CD8-positive, alpha-beta memory T cell (primary cell): ENCODE measurements at places on chromosomes 5 and 9.

DNA sequence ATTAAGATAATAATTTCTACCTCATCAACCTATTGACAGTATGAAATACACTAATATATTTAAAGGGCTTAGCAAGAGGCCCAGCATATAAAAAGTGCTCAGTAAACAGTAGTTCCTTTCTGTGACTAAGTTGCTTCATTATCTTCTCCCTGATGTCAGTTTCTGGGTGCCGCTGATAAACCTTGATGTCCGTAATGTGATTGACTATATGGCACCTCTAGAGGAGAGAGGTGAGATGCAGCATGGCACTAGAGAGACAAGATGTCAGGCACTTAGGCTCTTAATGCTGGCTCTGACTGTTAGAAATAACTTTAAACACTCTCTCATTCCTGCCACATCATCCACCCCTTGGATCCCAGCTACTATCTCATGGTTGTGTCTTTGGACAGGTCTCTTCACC lies 455.9 kb upstream of the KLF4 start:
- no peak for DNase-seq

- DNase-seq, result no peak
Observed at GRCh38 chr9:98491828-98492227, 216.9 kb downstream of the GABBR2 start.

DNA sequence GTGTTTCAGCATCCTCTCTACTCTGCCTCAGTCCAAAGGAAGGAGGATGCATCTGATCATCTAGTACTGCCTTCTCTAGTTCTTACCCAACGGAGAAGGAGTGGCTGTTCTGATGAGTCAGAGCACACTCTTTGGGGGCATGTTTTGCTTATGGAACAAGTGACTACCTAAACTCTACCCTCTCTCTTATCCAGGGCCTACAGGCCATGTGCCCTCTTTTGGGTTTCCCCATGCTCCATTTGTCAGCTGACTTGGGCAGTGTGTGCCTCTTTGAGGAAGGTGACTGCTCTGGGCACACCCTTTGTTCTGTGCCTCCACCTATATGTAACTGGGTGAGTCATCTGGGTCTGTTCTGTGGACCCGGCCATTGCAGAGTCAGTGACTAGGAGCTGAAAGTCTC lies 89.6 kb upstream of the BNC2 start:
- DNase-seq, result no peak

GRCh38 chr5:145619806-145620310 lies 215.3 kb downstream of the PRELID2 start:
- DNase-seq, result no peak

- peak; percentile 39 for DNase-seq
Observed at GRCh38 chr5:156951359-156951758, 11.7 kb downstream of the TIMD4 start.

- DNase-seq, result no peak
Observed at GRCh38 chr9:117400171-117400570, 14.7 kb downstream of the ASTN2 start.

GRCh38 chr5:137737349-137738131 lies 1.7 kb upstream of the KLHL3 start:
- no peak for DNase-seq

DNA sequence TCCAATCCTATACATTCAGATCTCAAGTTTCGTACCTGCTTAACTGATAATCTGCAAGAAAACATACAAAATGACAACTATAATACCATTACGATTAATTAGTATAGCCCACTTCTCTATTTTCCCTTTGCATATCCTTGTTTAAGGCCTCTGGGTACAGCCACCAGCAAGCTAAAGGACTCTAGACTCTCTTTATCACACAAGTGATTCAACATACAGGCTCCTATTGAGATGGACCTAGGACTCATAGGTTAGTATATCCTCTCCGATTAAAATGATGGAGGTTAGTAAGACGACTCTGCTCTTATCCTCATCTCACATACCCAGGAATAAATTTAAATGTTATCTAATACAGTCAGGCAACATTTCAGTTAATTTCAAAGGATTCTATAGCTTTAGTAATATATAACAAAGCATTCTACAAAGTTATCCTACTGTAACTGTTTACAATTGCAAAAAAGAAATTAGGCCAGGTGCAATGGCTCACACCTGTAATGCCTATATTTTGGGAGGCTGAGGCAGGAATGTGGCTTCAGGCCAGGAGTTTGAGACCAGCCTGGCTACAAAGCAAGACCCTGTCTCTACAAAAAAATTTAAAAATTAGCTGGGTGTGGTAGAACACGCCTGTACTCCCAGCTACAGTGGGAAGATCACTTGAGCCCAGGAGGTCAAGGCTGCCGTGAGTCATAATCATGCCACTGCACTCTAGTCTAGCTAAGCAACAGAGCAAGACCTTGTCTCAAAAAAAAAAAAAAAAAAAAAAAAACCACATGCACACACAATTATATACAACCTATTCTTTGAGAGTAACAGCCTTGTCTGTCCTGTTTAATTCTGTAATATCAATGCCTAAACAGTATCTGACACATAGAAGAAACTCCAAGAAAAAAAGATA lies 15.4 kb downstream of the HAUS6 start:
- no peak for DNase-seq

DNA sequence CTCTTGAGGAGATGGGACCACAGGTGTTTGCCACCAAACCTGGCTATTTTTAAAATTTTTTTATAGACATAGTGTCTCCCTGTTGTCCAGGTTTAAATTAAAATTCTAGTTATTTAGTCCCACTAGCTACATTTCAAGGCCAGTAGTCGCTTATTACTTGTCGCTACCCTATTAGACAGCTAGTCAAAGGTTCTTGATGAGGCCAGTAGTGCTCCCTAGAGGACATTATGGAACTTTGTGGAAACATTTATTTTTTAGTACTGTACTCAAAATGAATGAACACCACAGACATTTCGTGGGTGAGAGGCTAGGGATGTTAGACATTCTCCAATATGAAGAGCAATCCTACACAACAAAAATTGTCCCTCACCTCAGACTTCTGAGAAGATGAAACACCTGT lies 14.4 kb upstream of the GRXCR2 start:
- no peak for DNase-seq

DNA sequence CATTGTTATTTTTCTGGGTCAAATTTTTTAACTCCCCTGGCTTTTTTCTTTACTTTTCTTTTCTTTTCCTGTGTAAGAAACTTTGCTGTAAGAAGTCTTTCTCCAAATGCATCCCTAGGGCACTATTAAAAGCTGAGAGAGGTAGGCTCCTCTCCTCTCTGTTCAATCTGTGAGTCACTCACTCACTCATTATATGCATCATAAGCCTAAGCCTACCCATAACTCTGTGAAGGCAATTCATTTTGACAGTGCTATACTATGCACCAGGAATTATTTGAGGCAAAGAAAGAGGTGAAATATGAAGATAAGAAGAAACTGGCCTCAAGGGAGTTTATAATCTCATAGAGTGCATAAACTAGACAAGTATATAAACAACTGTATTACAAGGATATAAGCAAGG lies 67.9 kb upstream of the PRR16 start:
- DNase-seq, result no peak

- DNase-seq, result no peak
Observed at GRCh38 chr5:75351139-75351926, 14.3 kb downstream of the HMGCR start.

DNA sequence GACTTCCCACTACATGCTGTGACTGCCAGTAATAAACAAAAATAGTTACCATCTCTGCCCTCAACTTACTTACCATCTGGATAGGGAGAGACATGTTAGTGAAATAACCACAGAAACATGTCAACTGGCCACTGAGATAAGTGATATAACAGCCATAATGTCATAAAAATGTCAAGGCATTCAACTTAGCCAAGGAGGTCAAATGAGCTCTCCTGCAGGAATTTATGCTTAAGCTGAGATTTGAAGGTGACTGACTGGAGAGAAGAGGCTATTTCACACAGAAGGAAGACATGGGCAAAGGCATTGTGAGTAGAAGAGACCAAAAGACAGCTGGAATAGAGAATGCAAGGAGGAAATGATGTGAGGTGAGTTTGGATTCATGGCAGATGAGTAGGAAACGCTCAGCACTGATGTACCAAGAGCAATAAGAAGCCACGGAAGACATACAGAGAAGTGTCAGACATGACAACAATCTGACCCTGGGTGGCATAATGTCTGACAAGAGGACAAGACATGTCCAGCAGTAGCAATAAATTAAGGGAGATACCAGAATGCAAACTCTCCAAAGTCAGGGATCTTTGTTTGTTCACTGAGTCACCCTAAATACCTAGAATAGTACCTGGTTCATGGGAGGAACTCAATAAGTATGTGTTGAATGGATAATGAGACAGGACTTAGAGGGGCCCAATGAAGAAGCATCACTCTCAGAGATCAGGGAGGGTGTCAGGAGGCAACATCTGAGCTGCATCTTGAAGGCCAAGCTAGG lies 318.8 kb downstream of the ACTL7B start:
- no peak for DNase-seq

DNA sequence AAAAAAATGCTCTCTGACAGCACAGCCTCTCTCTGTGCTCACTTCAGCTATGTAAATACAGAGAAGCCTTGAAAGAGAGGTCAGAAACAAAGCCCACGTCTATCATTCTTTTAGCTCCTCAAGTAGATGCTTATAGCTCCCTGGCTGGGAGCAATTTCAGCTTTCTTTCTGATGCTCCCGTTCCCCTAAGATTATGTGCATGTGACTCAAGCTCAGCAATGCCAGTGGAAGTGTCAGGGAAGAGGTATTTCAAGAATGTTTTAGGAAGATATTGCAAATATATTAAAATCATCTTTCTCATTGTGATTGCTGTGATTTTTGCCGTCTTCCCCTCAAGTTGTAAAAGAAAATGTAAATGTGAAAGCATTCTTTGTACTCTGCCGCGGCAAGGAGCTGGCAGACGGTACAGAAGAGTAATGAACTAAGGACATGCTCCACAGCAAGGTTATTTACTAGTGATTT lies 1353.7 kb upstream of the ACO1 start:
- no peak for DNase-seq

GRCh38 chr5:130111746-130112145 lies 207.5 kb downstream of the CHSY3 start:
- DNase-seq, result no peak

DNA sequence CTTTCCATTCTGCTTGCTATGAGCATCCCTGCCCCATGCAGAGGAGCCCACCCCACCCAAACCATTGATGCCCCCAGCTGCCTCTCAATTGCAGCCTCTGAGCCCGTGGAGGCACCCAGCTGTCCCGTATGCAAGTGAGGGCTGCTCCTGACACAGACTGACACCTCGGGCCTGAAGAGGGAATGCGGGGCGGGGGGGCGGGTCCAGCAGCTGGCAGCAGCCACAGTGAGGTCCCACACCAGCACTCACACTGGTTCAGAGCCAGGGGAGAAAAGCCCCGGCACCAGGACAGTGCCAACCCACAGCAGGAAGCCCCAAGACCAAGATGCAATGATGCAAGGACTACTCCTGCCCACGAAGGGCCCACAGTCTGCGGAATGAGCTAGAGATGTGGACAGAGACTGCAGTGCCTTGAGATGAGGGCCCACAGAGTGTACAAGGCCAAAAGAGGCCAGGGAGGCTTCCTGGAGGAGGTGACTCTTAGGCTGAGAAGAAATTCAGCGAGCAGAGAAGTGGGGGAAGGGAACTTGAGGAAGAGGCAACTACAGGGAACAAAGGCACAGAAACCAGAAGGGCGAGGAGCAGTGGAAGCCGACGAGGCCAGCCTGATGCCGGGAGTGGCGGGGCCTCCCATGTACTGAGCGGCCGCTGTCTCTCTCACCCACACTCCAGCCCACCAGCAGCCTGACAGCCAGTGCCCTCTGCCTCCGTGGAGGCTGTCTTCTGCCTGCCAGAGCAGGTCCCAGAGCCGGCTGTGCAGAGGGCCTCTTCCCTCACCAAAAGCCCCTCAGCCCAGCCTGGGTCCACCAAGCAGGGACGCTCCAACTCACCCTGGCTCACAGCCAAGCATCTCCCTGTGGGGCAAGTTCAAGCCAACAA lies 9.2 kb downstream of the EEIG1 start:
- DNase-seq, result peak; percentile 28

DNA sequence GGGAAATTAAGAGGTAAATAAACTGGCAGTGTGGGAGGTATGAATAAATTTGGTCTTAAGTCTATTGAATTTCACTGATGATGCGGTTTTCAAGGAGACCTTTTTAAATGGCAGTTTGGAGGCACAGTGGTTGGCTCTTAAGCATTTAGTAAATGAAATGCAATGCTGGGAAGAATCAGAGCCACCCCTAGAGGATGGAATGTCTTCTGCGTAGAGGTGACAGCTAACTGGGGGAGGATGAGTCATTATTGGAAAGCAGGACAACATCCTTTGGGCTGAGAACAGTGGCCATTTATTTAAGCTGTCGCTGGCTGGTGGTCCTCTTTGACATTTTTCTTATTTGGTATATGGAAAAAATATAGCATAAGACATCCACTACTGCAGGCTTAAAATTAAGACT lies 163.2 kb downstream of the SH3GL2 start:
- DNase-seq, result no peak

- DNase-seq, result no peak
Observed at GRCh38 chr5:54718656-54719055, 201.1 kb downstream of the SNX18 start.

DNA sequence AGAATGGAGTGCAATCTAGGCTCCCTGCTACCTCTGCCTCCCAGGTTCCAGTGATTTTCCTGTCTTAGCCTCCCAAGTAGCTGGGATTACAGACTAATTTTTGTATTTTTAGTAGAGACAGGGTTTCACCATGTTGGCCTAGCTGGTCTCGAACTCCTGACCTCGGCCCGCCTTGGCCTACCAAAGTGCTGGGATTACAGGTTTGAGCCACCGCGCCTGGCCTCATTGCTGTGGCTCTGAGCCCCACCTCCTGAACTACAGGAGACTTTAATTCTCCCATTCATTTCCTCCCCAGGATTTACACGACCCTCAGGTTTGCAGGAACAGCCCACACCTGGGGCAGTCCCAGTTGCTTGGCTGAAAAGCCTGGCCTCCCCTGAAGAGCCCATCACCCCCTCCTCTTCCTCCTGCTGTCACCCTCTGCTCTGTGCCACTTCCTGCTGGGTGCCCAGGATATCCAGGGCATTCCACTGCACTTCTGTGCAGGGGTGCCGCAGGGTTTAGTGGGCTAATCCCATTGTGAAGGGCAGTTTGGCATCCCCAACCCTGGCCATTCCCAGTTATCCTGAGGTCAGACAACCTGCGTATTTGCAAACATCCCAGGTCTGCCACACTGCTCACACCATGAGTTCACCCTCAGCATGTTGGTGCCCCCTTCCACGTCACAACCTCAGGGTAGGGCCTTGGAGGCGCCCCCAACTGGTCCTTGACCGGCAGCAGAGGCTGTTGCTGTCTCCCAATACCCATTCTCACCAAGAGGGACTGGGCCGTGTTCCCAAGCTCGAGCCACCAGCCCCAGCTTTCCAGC lies 265.0 kb upstream of the IRX4 start:
- DNase-seq, result no peak
